ENCODE measurements at places on chromosomes 5 and 9.

- DNase-seq: no peak
These were observed 353.6 kb downstream of the SLIT3 start for GRCh38 chr5:168947212-168947868.

DNA sequence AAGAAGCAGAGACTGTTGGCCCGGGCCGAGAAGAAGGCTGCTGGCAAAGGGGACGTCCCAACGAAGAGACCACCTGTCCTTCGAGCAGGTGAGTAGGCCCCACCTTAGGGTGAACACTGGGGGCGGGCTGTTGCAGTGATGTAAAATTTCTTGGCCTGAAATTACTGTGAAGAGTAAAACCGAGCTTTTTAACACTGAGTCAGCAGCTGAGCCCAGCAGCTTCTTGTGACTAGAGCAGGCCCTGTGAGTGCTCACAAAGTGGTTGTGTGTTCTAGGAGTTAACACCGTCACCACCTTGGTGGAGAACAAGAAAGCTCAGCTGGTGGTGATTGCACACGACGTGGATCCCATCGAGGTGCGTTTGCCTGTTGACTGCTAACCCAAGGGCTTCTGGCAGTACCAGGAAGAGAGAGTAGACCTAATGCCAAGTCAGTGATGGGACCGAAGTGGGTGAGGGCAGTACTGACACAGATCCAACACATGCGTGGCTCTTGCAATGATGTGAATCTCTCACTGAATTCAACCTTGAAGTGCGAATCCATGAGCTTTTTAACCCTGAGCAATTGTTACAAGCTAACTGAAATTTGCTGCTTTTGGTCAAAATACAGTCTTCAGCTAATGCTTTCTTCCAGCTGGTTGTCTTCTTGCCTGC lies 2.1 kb downstream of the RPL7A start:
- DNase-seq: no peak

DNA sequence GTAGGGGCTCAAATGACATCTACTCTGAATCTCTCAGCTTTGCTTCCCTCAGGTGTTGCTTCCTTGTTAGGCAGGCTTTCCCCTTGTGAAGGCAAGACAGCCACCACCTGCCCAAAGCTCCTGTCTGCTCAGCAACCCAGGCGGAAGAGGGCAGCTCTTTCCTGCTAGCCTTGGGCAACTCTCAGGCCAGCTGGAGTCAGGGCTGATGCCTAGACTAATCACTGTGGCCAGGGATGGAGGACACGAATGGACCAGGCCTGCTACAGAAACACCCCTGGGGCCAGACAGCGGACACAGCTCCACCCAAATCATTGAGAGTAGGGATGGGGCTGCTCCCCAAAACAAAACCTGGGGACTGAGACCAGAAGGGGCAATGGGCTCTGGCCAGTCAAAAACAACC lies 138.0 kb downstream of the MTX3 start:
- no peak for DNase-seq

GRCh38 chr5:125129151-125129806 lies 382.8 kb upstream of the ZNF608 start:
- no peak for DNase-seq

GRCh38 chr9:33107762-33108161 lies 31.3 kb upstream of the SMU1 start:
- no peak for DNase-seq

- DNase-seq: no peak
These were observed 256.8 kb upstream of the TNC start for GRCh38 chr9:115374724-115375268.

GRCh38 chr9:1156794-1157550 lies 106.8 kb downstream of the DMRT2 start:
- DNase-seq: no peak

- DNase-seq: no peak
These were observed 20.4 kb downstream of the TENT4A start for GRCh38 chr5:6733411-6734242.

- no peak for DNase-seq
These were observed 24.4 kb downstream of the CYFIP2 start for GRCh38 chr5:157290156-157290980.

- DNase-seq: no peak
These were observed 254.6 kb downstream of the AOPEP start for GRCh38 chr9:94980947-94981722.

DNA sequence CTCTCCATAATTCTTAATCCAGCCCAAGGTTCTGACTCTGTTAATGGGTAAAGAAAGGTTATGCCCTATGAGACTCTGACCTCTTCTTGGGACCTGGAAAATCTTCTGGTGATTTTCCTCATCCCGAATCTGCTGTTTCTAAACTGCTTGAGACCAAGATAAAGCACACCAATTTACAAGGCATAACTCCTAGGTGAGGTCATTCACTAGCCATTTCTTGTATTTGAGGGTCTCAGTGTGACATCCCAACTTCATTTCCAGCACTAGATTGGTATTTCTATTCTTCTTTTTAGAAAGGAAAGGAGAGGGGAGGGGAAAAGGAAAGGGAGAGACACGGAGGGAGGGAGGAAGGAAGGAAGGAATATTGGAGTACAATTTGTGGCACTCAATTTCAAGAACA lies 51.6 kb downstream of the SLC1A1 start:
- no peak for DNase-seq

DNA sequence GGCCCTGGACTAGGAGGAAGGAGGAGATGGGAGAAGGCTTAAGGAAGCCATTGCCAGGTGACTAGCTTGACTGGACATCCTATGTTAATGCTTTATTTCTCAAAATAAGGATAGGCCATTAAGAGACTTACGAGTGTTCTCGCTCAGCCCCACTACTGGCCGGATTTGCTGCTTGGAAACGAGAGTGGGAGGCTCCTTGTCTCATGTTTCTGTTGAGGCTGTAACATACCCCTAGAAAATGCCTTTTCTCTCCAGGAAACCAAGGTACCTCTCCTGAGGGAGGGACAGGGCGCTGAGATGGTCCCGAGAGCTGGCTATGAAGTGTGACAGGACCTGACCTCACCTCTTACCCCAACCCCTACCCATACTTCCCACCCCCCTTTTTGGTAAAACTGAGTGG lies 60.0 kb downstream of the RALGPS1 start:
- DNase-seq: no peak

GRCh38 chr5:150912312-150912814 lies 7.6 kb upstream of the ZNF300 start:
- DNase-seq: no peak

DNA sequence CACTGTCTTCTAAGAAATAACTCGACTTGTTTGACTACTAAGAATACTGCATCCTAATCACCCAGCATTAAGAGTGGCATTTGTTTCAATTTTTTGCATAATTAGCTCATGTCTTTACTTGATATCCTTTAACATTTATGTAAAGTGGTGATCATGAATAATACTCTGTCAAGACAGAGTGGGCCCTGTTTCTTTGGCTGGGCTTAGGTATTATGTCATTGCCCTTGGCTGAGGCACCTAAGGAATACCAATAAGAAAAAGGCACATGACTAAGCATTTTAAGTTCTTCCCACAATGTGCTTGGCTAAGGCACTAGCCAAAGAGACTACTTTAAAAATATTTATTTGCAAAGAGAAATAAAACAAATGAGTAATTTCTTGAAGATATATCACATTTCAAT lies 308.1 kb downstream of the CTNND2 start:
- DNase-seq: no peak

DNA sequence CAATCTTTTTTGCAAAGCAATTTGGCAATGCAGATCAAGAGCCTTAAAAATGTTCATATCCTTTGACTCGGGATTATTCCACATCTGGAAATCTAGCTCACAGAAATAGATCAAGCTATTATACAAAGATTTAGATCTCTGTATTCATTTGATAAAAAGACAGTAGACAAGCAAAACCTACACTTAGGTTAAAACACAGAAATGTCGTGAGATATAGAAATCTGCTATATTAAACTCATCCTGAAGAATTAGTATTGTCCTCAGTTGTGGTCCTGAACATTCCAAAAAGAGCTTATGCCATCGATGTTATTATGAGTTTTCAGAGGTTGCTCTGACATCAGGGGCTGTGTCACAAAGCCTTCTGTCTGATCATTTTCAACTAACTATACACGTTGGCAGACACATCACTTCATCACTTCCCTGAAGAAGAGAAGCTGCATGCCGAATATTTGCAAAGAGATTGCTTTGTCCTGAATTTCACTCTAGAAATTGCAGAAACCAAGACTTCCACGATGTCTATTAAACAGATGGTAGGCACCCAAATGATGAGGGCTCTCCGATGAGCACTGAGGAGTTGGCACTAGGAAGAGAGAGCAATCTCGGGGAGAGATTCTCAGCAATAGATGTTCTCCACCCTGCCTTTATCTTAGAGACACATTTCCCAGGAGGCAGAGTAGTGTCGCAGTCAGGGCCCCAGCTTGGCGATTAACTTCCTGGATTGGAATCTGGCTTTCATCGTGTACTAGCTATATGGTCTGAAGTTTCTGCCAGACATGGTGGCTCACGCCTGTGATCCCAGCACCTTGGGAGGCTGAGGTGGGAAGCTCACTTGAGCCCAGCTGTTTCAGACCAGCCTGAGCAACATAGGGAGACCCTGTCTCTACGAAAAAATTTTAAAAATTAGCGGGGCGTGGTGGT lies 1.9 kb upstream of the UBTD2 start:
- no peak for DNase-seq

DNA sequence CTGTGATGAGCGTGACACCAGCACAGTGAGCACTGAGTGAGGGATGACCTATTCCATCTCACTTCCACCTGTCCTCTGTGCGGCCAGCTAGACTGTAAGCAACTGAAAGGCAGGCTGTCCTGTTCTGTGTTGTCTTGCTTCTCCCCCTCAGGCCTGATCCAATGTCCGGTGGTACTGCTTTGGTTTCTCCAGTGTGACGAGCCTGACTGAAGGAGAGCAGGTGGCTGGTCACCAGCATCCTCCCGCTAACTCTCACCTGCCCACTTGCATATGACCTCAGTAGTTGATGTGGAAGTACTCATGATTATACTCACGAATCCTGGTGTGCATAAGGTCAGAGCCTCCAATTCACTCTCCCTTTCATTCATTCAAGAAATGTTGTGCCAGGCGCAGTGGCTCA lies 2.4 kb upstream of the SLC27A4 start:
- no peak for DNase-seq

- DNase-seq: no peak
These were observed 23.2 kb downstream of the TPPP start for GRCh38 chr5:669842-670395.

DNA sequence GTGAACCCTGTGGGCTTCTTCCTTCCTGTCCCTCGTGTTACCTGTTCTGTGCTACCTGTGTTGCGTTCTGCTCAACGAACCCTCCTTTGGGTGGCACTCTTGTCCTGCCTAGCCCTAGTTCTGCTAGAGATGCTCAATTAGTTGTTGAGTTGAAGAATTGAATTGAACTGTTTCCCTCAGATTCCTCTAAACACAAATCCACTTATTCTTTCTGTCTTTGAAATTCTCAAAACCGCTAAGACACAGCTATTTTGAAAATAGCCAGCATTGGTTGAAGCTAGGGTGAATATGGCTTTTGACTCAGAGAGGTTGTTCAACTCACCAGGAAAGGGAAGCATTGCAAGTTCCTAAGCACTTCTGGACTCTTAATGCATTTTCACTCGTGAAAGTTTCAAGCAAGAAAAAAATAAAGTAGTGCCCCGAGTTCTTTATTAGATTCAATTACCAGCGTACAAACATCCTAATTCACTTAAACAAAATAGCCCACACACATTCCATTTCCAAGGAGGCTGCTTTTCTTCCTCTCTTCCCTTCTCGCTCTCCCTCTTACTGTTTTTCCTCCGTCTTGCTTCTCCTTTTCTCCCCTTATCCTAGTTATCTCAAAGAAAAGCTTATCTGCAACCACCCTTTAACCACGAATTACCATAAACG lies 642 bp upstream of the ITGA1 start:
- DNase-seq: no peak

DNA sequence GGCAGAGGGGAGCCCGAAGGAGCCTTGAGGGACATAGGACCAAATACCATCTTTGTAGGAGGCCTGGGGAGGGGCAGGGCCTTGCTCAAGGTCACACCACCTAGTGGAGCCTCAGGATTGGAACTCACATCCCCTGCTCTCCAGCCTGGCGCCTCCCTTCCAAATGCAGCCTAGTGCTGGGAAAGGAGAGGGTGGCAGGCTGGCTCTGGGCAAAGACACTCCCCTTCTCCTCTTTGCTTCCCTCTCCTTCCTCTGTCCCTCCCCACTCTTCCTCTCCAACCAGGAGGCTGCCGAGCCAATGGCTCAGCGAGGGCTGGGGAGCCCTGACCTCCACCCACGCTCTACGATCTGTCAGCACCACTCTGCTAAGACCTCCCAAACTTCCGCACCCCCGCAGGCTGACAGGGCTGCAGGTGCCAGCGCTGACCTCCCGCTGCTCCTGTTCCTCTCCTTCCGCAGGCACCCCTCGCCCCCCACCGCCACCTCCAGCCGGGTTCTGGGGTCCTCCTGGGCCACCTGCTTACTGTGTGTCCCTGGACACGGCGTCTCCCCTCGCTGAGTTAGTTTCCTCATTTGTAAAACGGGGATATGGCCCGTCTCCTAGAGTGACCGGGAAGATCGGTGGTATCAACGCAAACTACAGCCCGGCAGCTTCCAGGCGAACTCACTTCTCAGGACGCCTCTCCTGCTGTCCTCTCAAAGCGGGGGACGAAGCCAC lies 52.9 kb downstream of the C9orf50 start:
- DNase-seq: no peak

GRCh38 chr5:172694541-172694940 lies 53.5 kb downstream of the NEURL1B start:
- no peak for DNase-seq

DNA sequence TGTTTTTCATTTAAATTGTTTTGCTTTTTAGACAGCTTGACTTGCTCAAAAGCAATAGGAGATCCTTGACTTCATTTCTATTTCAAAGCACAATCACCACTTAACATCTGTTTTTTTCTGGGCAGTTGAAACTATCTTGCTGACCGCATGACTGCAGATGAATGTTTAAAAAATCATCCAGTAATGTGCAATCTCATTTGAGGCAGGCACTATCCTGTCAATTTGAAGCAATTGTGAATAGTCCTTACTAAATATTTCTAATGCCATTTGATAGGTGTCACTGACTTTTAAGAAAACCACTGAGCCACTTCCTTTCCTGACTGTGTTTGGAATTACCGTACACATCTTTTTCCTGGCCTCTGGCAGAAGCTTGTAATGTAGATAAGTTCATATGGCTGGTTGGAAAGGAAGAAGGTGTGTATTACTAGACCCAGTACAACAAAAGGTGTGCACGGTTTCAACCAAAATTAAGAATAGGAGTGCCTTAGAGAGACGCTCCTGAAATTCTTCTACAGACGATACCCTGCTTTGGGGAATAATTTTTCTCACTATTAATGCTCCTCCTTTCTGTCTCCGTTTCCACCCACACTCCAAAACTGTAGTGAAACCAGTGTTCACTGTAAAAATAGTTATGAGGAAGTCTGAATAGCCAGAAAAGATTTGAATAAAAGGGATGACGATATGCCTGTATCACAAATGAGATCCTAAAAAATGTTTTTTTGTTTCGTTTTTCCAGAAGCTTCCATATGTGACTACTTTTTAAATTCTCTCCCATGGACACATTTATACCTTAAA lies 136.7 kb upstream of the MOCS2 start:
- DNase-seq: no peak

- no peak for DNase-seq
These were observed 90.4 kb downstream of the SERINC5 start for GRCh38 chr5:80165452-80165851.

- DNase-seq: no peak
These were observed 56.0 kb downstream of the KIAA0825 start for GRCh38 chr5:94562327-94562971.

All from activated gamma-delta T cell treated with anti-CD3 and anti-CD28 coated beads, Interleukin-2, amount 50 U/mL, for 16 hours (primary cell).